ENCODE measurements at places on chromosomes 7 and 10. TPM values are rescaled to one million over a fixed set of nuclear protein-coding genes. Genes with fewer than 3 reads are reported as not detected.

GRCh38 chr7:4113271-4113670 is 568.8 kb upstream of the FOXK1 start:
- no peak for DNase-seq

The MINDY4 gene
- 5.2 TPM for total RNA-seq

DNA sequence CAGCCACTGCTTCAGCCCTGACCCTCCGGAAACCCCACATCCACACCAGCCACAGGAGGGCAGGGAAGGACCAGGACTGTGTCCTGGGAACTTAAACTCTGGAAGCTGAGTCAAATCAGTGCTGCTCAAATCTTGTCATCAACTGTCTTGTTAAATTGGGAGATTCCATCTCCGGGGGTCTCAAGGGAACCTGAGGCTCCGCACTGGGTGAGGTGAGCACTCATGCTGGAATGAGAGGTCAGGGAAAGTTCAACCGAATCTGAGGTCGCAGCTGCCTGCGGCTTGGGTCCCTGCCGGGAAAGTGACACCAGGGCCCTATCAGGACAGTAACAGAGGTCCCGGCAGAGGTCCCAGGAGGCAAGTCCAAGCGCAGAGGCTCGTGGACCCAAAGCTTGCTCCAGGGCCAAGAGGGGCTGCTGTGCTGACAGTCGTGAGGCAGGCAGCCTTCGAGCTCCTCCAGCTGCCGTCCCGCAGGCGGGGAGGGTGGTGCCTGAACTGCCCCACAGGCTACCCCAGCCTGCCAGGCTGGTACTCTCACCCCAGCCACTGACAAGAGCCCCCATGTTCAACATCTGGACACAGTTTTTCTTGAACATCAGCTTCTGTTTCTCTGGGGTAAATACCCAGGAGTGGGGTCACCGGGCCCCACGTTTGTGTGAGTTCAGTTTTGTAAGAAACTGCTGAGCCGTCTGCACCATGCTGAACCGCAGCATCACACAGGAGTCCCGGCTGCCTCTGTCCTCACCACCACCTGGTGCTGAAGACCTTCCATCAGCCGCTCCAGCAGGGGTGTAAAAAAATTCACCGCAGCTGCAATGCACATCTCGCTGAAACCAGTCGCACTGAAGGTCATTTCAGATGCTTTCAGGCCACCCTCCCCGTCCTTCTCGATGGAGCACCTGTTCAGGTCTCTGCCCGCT is 101.0 kb downstream of the DIP2C start:
- no peak for DNase-seq

The GRID2IP gene
- not detected for total RNA-seq

- no peak for DNase-seq
Measured at GRCh38 chr10:70549351-70549961, 53.1 kb downstream of the PRF1 start.

DNA sequence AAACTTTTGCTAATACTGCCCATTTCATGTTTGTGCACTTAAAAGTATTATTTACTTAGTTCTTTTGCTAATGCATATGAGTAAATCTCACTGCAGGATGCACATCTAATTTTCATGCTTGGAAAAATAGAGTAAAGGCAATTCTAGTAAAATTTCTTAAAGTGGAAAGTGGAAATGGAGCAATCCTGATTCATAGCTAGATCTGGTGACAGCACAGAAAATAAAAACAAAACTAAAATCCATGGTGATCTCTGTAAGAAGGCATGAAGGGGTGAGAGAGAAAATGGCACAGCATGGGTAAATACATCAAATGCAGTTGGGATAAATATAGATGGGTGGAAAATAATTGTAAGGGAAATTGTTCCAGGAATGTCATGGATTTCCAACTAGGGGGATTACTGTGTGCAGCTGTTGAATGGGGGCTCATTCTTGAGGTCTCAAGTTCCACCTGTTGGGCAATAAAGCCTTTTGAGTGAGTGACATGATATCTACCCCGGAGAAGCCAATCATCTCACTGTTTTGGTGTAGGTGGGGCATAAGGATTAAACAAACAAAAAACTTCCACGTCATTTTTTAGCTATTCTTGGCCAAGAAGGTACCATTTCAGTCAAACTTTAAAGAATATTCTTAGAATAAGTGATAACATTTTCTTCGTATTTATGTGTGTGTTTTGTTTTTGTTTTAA is 1.7 kb upstream of the MCU start:
- DNase-seq = no peak

- no peak for DNase-seq
Measured at GRCh38 chr7:94687810-94688209, 31.9 kb upstream of the SGCE start.

GRCh38 chr10:34746094-34746493 is 69.0 kb downstream of the PARD3 start:
- DNase-seq = no peak

The MIOS gene
- 49.2 TPM for total RNA-seq

DNA sequence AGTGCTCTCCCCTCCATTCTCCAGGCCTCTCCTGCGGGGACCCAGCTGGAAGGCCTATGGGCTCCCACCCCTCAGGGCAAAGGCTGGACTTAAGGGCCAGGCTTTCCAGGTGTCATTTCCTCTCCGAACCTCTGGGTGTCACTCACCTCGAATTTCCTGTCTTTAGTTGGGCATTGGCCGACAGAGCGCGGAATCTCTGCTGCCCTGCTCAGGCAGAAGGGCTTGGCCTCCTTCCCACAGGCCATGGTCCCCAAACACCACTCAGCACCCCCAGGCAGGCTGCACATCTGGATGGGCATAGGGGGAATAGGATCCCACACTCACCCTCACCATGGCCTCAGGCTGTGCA is 212.9 kb downstream of the CCSER2 start:
- peak; percentile 22 for DNase-seq

GRCh38 chr7:1512781-1513656 is 8.8 kb upstream of the INTS1 start:
- peak; percentile 70 for DNase-seq

- no peak for DNase-seq
Measured at GRCh38 chr10:21493784-21494183, 31.7 kb downstream of the SKIDA1 start.

GRCh38 chr10:70932392-70933196 is 44.2 kb upstream of the PCBD1 start:
- no peak for DNase-seq

GRCh38 chr7:124688991-124689390 is 76.6 kb downstream of the GPR37 start:
- no peak for DNase-seq

The SH2D4B gene
- 0.11 TPM for total RNA-seq

DNA sequence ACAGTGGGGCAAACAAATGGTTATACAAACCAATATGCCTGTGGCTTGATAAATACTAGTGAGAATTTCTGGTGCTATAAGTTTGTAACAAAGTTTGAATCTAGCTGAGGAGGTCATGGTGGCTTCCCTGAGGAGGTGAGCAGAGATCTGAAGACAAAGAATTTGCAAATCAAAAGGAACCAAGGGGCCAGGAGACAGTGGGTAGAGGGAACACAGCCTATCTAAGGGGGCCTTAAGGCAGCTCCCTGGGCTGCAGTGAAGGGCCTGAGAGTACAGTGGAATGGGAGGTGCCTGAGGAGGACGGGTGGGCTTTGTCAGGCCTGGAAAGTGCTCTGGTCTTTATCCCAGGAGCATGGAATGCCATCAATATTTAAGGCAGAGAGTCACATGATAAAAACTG is 21.8 kb downstream of the RNF133 start:
- no peak for DNase-seq

The TMEM229A gene
- 1.5 TPM for total RNA-seq

- DNase-seq = no peak
Measured at GRCh38 chr7:66039094-66039670, 36.4 kb upstream of the ASL start.

DNA sequence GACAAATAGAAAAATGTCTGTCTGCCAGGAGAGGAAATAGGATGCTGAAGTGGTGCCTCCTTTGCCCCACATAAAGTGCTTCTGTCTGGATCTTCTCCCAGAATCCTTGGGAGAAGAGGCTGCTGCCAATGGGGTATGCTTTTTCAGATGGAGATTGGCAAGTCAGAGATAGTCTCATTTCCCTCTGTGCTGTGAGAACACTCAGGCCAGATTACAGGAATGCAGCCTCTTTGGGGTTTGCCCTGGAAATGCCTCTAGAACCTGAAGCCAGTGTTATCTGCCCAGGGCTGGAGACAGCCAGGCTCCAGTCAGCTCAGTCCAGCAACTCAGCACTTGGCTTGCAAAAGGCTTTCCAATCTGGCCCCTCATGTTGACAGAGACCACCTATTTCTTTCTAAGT is 119.1 kb upstream of the PHYHIPL start:
- no peak for DNase-seq

- DNase-seq = no peak
Measured at GRCh38 chr7:84829719-84830118, 357.1 kb downstream of the SEMA3D start.

DNA sequence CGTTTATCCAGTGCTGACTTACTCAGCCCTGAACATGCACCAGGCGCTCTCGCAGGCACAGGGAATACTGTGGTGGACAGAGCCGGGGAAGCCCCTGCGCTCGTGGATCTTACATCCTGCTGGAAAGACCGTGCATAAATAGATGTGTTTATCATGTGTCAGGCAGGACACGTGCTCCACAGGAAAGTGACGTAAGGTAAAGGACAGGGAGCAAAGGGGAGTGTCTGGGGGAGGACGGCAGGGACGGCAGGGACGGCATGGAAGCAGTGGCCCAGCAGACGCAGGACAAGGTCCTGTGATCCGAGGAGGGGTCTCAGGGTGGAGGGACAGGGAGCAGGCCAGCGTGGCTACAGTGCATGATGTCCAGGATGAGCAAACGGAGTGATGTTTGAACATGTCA is 410.5 kb downstream of the PAXIP1 start:
- no peak for DNase-seq

DNA sequence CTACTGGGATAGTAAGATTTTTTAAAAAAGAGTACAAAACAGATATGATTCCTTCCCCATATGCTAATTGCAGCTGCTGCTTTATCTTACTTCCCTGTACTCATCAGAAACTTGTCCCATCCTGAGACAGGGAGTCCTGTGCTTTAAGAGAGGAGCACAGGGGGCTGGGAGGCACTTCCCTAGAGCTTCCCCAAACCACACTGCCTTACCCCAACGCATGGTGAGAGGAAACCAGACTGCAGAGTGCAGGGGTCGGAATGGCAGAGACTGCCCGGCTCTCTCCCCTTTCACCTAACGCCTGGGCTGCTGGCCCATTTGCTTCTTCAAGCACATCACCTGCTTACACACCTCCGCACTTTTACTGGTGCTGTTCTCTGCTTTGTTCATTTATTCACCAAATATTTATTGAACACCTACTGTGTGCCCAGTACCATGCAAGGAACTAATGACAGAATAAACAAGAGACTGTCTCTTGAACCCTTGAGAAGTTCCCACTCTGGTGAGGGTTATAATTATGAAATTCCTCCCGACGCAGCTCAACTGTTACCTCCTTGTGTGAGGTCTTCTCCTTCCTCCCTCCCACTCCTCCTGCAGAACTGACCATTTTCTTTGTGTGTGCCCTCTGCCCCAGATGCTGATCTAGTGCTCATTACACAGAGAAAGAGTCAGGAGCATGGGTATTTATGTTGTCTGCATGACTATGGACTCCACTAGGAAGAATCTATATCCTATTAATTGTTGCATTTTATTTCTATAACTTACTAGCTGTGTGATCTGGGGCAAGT is 289.7 kb downstream of the TCF7L2 start:
- DNase-seq = no peak

DNA sequence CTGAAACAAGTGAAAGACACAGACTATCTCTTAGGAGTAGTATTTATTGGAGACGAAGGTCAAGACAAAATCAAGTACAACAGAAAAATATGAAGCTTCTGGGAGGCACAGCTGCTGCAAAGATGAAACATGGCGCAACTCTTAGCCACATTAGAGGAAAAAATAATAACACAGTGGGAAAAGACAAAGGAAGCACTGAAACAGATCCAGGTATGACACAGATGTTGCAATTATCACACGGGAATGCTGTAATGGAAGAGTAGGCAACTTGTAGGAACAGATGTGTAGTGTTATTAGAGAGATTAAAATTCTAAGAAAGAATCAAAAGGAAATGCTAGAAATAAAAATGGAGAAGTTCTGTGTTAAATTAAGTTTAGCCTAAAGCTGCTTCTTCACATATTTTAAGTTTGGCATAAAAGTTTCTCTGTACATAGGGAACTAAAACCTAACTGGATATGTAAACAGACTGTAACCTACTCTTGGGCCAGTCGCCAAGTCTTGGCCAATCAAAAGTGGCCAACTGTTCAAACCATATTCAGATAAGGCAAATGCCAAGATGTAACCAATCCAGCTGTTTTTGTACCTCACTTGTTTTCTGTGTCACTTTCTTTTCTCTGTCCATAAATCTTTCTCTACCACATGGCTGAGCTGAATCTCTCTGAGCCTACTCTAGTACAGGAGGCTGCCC is 1132.0 kb upstream of the LRRTM3 start:
- DNase-seq = no peak

- DNase-seq = peak; percentile 40
Measured at GRCh38 chr7:75638594-75639070, 100.1 kb downstream of the HIP1 start.

- no peak for DNase-seq
Measured at GRCh38 chr10:99714446-99714845, 17.5 kb downstream of the COX15 start.

DNA sequence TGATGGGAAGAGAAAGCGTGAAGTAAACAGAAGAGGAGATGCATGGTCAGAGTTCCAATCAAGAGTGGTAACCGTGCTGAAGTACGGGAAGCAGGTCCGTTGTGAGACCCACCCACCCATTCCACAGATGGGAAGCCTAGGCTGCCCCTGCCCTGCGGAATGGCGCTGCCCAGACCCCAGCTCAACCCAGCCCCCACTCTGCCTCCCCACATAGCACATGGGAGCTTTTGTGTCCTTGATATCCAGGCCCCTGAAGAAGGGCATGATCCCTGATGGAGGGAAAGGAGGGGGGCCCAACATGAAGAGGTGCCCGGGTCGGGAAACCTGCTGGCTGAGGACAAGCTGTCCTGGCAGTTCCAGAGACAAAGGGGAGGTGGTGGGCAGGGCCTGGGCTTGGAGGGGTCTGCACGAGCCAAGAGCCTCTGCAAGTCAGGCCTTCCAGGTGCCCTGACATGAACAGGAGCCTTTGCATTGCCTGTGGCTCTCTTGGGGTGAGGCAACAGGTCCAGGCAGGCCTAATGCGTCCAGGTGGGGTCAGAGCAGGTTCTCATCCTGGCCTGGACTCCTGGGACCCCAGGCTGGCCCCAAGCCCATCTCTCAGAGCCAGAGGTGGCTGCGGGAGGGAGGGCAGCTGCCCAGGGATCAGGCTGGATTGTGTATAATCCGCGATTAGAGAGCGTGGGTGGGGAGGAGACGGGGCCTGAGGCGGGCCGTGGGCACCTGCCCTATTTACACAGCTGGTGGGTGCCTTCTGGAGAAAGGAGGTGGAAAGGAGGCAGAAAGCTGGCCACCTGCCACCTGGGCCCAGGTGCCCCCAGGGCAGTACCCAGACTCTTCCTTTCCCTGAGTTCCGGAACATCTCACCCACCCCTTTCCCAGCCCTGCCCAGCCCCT is 23.5 kb downstream of the YKT6 start:
- no peak for DNase-seq

- no peak for DNase-seq
Measured at GRCh38 chr10:114375047-114375446, 29.3 kb downstream of the AFAP1L2 start.

- DNase-seq = no peak
Measured at GRCh38 chr10:28533186-28533564, 257 bp downstream of the WAC start.

The ZNF488 gene
- not detected for total RNA-seq

Measured in SK-MEL-5 (cell line).